ENCODE measurements at places on chromosomes 1 and 21.

- DNase-seq, result no peak
Observed at GRCh38 chr1:11948822-11949458, 14.4 kb downstream of the PLOD1 start.

- DNase-seq, result no peak
Observed at GRCh38 chr1:210669951-210670350, 341.2 kb downstream of the HHAT start.

GRCh38 chr1:10652626-10653025 lies 143.8 kb downstream of the CASZ1 start:
- DNase-seq, result no peak

GRCh38 chr1:228354390-228355320 lies 52.0 kb downstream of the TRIM11 start:
- no peak for DNase-seq

GRCh38 chr1:109770331-109771095 lies 6.8 kb upstream of the EPS8L3 start:
- DNase-seq, result no peak

- no peak for DNase-seq
Observed at GRCh38 chr1:148363439-148363810, 119.7 kb downstream of the PPIAL4G start.

GRCh38 chr1:43206600-43207228 lies 34.6 kb downstream of the CFAP57 start:
- DNase-seq, result no peak

DNA sequence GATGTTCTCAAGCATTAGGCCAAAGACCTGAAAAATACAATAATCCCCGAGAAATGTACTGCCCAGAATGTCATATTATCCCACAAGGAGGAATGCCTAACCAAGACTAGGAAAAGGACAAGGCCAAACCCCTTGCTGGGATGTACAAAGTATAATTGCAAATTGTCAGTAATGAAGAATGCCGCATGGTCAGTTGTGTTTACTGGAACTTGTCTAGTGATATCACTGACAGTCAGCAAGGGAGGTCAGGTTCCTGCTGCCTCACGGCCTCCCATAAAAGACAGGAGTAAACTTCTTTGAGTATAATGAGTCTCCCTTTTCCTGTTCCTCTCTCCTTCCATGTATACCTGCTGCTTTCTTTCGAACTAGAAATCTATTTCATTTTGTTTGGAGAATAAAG lies 222.8 kb downstream of the RHOU start:
- DNase-seq, result no peak

DNA sequence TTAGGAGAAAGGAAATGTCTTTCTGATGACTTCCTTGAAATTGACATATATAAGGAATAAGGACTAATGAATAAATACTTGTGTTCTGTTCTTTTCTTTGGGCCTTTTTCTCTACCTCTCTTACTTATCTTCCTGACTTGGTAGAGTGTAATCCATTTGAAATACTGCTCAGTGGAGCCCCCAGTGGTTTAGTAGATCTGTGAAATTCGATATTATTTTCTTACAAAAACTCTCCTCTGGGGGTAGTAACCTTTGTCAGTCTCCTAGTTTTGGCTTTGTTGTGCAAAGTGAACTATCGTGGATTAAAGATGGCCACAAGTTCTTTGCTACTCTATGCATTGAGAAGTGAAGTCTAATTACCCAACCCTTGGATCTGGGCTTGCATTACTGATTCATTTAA lies 48.8 kb downstream of the DUSP10 start:
- no peak for DNase-seq

- DNase-seq, result no peak
Observed at GRCh38 chr1:101781201-101781831, 215.4 kb downstream of the OLFM3 start.

DNA sequence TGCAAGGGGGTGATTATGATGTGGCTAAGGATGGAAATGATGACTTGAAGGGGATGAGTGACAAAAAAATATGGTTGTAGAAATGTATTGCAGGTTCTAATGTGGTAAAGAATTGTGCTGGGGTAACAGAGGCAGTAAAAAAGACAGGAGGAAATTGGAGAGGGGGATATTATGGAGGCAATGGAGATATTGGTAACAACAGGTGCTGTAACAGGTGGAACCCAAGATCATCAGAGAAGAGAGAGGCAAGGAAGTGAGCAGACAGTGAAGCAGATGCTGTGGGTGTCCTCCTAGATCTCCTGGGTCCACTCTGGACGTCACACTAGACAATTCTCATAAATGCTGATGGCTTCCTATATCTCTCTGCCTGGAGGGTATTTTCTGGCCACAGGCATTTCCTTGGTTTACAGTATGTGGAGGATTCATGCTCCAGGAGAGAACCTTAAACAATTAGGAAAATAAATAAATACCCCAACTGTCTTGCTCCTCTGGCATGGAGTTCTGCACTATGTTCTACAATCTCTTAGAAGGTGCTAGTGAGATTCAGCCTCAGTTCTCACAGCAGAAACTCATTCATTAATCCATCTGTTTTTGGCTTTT lies 620.3 kb upstream of the PLXNA2 start:
- DNase-seq, result no peak

- DNase-seq, result no peak
Observed at GRCh38 chr1:159444511-159444910, 5.0 kb downstream of the OR10J1 start.

- DNase-seq, result no peak
Observed at GRCh38 chr1:182248721-182249120, 142.9 kb downstream of the GLUL start.

DNA sequence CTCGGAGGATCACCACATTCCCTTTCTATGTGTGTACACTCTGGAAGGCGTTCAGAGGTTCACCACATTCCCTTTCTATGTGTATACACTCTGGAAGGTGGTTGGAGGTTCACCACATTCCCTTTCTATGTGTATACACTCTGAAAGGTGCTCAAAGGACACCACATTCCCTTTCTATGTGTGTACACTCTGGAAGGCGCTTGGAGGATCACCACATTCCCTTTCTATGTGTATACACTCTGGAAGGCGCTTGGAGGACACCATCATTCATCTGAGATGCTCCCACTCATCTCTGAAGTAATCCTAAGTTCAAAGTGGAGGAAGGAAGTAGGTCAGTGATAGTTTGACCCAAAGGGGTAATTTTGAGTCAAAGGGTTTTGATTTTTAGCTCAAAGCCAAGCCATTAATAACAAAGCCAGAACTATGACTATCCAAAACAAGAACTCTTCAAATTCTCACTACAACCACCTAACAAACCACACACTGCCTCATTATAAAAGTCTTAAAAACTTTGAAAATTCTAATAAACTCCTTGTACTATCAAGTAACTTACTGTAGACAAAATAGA lies 32.9 kb downstream of the NRIP1 start:
- DNase-seq, result no peak
